ENCODE measurements at places on chromosomes 1 and 21.

DNA sequence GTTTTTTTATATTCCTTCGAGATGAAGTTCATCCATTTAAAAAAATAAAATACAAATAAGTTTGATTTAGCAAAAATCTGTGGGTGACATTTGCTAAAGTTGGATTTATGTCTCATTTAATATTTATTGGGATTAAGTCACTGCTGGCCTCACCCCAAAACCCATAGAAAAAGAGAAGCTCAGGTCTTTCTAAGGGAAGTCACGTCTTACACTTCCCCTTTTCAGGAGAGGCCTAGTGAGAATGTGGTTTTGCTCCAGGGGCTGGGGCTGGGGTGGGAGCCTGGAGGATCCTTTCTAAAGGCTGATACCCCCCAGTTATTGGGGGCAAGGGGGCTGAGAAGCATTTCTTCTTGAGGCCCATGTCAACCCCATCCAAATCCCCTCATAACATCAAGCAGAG, 300.3 kb downstream of the DSCAM start:
- no peak for DNase-seq

DNA sequence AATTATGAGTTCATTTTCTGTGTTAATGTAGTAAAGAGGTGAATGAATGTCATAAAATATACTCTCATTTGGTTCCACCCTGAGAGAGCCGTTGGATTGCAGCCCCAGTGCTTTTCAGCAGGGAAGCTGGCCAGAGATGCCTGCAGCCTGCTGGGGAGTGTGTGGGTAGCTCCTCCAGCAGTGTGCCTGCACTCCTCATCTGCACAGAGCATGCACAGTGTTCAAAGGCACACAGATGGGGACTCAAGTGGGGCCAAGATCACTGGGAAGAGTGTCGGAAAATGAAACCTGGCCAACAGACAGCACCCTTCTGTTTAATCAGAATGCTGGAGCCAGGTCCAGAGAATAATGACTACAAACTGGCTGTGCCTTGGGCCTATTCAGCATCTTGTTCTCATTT, 206.8 kb downstream of the ST6GALNAC3 start:
- no peak for DNase-seq

DNA sequence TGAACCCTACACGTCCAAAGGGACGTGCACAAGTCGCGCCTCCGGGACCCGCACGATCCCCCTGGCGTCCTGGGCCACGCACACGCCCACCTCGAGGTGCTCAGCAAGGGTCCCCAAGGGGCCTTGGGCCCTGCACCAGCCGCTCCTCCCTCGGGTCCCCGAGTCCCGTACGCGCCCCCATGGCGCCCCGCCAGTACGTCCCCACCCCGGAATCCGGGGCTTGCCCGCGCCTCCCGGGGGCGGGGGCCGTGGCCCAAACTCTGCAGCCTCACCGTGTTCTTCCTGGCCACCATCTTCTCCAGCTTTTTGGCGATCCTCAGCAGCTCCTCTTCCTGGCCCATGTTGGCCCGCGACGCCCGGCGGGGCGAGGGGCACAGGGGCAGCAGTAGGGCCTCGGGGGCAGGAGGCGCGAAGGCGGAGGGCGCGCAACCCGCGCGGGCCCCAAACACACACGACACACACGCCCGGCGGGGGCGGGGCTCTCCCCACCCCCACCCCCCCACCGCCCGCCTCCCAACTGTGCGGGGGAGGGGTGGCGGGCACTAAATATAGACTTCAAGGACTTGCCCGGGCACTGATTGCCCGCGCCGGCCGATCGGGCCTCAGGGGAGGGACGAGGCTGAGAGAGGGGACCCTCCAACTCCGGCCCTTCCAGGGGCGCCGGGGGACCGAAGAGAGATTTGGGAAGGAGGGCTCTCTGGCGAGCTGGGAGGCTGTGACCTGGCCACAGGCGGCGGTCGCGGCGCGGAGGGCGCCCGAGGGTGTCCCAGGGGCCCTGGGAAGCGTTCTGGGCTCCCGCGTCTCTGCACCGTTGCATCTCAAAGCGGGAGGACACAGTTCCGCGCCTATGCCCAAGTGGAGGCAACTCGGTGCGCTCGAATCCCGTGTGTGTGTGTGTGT, at the start of gene TCEA3:
Gene TCEA3, minus strand, starts transcription at position 456 of the 900 bp plus-strand sequence. Its CDS starts 115 bp downstream, at position 341.
- no peak for DNase-seq

GRCh38 chr1:54273795-54274163, 73.8 kb downstream of the MRPL37 start:
- no peak for DNase-seq

GRCh38 chr1:80341021-80341420, 1334.5 kb upstream of the ADGRL4 start:
- DNase-seq: no peak

DNA sequence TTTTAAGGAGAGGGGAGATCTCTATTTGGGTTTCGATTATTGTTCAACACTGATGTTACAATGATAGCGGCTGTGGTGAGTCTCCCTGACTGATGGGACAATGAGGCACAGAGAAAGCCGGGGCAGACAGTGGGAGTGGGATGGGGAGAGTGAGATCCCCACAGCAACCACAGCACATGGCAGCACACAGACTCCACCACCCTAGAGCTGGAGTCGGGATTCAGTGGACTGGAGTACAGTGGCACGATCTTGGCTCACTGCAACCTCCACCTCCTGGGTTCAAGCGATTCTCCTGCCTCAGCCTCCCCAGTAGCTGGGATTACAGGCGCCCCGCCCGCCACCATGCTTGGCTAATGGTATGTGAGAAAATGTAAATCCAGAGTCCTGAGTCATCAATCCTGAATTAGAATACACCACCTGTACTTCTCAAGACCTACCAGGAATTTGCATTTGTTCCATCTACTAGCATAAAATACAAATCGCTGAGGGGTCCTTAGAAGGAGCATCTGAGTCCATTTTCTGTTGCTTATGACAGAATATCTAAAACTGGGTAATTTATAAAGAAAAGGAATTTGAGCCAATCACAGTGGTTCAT, 125.8 kb downstream of the TOMM20 start:
- DNase-seq: no peak

DNA sequence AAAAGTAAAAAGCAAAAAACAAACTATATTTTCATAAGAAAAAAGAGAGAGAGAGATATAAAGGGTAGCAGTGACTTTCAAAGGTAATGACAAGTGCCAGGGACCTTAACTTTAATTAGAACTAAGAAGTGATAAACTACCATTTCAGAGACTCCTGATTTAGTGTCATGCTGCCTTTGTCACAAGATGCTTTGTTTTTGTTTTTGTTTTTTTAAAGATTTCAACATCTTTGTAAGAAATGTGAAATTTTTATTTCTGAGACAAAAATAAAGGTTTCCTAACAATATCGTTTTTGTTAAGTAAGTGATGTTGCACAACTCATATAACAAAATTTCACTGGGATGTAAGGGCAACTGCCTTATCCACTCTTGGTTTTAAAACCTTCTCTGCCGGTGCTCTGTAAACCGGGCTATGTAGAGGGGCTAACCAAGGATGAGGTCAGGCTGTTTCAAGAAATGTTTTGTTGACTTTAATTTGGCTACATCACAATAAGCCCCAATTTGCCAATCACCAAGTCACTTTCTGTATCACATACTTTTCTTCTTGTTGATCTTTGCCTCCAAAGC, 35.2 kb upstream of the SYT2 start:
- no peak for DNase-seq

- no peak for DNase-seq
Observed at GRCh38 chr1:92764116-92764515, 20.8 kb downstream of the EVI5 start.

DNA sequence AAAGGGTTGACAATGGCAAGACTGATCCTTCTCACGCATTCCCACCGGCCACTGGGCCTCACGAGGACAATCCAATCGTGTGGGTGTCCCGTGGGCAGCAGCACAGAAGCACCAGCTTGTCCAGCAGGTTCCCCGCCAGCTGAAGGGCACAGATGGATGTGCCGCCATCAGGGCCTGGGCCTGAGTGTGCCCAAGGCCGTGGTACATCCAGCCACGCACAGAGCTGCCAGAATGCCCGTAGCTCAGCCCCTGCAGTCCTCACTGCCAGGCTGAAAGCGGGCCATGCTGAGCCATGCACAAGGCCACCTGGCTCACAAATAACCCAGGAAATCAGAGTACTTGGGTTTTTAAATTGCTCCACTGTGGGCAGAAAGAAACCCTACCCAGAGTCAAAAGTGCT, 7.0 kb downstream of the NPHP4 start:
- no peak for DNase-seq

DNA sequence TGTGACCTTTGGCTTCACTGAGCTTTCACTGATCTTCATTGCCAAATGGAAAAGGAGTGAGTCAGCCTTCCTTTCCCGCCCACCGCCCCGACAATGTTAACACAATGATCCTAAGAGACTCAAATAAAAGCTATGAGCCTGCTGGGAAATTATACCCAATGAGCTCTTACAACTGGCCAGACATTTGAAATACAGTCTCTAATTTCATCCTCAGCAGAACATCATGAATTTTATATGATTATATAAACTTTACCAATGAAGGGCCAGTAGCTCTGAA, 252.5 kb downstream of the SIPA1L2 start:
- DNase-seq: no peak

- DNase-seq: no peak
Observed at GRCh38 chr1:193494368-193494767, 308.0 kb upstream of the B3GALT2 start.

DNA sequence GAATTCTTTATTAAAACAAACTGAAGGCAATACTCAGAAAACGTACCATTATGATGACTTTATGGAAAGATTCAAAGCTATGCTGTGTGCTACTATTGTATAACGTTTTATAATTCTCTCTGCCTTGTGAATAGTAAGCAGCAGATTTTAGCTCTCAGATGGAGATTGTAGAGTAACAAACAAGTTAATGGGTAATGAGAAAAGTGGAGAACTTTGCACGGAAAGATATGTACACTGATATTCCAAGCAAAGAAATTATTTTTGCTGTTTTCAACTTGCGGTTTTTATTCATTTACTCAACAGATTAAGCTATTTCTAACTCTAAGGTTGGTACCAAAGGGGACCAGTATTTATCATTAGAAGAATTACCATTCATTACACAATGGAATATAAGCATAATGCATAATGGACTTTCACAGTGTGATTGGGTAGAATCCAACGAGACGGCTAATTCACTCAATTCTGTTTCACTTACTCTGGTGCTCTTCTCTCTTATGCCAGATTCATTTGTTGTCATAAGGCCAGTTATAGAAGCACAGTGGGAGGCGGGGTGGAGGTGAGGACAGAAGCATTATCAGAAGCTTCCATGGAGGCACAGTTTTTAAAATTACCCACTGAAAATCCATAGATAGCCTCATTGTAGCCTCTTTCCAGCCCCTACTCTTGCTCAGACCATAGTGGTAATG, 38.6 kb downstream of the ATP1B1 start:
- no peak for DNase-seq

- no peak for DNase-seq
Observed at GRCh38 chr21:15775291-15775690, 45.5 kb downstream of the USP25 start.

- no peak for DNase-seq
Observed at GRCh38 chr1:86705665-86705985, 1.2 kb downstream of the SH3GLB1 start.

- no peak for DNase-seq
Observed at GRCh38 chr1:182261655-182262054, 129.9 kb downstream of the GLUL start.

DNA sequence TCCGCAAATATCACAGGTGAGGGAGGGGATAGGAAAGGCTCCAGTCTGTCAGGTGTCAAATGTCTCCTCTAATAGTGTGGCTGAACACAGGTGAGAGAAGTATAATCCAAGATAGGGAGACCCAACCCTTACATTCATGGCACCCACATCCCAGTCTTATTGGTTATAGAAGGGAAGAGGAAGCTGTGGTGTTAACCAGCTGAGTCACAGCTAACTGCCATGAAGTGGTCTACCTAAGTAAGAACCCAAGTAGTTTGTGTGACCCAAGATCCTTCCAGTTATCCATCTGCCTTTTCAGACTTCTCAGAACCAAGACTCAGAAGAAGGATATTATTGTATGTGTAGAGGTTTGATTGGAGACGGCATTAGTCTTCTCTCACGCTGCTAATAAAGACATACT, 37.1 kb downstream of the DDAH1 start:
- DNase-seq: no peak

DNA sequence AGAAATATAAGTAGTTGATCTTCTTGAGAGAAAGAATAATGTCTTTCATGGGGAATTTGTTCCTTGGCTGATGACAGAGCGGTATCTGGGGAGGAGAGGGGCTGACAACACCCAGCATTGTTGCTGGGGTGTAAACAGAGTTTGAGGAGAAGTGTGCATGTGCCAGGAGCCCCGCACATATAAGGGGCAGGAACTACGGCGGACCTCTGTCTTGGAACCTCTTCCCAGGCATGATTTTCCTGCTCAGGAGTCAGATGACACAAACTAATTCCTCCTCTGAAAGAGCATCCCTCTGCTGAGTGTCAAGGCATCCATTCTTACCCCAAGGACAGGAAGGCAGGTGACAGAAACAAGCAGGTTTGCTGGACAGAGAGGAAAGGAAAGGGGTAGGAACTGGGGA, 119.1 kb downstream of the TPTE start:
- DNase-seq: no peak

DNA sequence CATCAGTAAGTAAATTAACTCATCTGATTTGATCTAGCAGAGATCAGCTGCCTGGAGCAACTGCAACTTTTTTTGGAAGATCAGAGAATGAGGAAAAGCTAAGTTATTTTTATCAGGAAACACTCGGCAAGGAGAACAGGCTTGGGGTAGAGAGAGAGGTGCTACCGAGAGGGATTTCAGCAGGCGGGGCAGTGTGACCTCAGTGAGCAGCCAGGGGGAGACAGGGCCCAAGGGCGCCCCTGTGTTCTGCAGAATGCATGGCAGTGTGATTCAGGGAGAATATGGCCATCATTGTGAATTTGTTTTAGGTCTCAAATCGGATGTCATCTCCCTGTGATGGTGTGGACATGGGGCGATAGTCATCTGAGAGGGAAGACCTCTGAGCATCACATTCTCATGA, 484.1 kb upstream of the VAMP3 start:
- DNase-seq: no peak

- DNase-seq: peak; percentile 82
Observed at GRCh38 chr1:160675641-160676410, 29.0 kb upstream of the SLAMF1 start.

- no peak for DNase-seq
Observed at GRCh38 chr1:36743286-36744005, 260.7 kb upstream of the CSF3R start.

DNA sequence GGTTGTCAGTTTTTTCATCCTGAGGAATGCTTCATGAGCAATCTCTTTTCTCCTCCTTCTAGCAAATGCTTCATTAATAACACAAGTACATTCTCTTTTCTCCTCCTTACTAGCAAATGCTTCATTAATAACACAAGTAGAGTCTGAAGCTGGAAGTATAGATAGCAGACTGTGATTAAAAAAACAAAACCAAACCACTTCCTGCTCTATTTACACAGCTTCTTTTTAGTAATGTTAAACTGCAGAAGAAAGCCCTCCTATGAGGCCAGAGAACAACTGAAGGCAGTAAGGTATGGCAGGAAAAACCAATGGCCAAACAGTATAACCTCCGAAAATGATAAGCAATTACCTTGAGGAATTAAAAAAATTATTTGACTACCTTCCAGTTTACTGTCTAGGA, 90.1 kb downstream of the ZSWIM5 start:
- no peak for DNase-seq

GRCh38 chr1:28986306-28986910, 72.0 kb downstream of the EPB41 start:
- no peak for DNase-seq

Measured in activated CD4-positive, alpha-beta memory T cell treated with anti-CD3 and anti-CD28 coated beads, Interleukin-2, amount 10 ng/mL, durations not matched to agents 7 days and 5 days (primary cell).